Foreskin fibroblast (primary cell): ENCODE measurements at places on chromosomes 7 and 10.

GRCh38 chr10:22344781-22345300, 455 bp upstream of the SPAG6 start:
- no peak for DNase-seq

- DNase-seq = no peak
Observed at GRCh38 chr10:106816318-106817085, 348.0 kb downstream of the SORCS1 start.

GRCh38 chr7:80136261-80137055, 1.8 kb downstream of the GNAI1 start:
- no peak for DNase-seq

- DNase-seq = no peak
Observed at GRCh38 chr7:137441451-137441850, 97.9 kb upstream of the PTN start.

DNA sequence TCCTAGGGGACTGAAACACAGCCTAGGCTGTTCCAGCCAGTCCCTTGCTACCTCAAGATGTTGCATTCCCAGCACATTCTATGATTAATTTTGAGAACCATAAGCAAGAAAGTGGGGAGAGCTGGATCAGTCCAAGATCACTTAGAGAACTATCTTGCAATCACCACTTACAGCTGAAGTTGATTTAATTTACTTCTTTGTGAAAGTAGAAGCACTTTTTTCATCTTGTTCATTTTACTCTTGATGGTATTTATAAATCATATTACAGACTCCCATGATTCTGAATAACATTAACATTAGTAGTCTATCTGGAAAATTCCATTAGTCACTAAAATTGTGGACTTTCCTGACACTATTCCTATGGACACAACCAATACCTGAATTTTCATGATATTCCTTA, 118.5 kb downstream of the ETV1 start:
- DNase-seq = no peak

- DNase-seq = peak; percentile 6
Observed at GRCh38 chr10:57880446-57881227, 387.1 kb downstream of the IPMK start.

DNA sequence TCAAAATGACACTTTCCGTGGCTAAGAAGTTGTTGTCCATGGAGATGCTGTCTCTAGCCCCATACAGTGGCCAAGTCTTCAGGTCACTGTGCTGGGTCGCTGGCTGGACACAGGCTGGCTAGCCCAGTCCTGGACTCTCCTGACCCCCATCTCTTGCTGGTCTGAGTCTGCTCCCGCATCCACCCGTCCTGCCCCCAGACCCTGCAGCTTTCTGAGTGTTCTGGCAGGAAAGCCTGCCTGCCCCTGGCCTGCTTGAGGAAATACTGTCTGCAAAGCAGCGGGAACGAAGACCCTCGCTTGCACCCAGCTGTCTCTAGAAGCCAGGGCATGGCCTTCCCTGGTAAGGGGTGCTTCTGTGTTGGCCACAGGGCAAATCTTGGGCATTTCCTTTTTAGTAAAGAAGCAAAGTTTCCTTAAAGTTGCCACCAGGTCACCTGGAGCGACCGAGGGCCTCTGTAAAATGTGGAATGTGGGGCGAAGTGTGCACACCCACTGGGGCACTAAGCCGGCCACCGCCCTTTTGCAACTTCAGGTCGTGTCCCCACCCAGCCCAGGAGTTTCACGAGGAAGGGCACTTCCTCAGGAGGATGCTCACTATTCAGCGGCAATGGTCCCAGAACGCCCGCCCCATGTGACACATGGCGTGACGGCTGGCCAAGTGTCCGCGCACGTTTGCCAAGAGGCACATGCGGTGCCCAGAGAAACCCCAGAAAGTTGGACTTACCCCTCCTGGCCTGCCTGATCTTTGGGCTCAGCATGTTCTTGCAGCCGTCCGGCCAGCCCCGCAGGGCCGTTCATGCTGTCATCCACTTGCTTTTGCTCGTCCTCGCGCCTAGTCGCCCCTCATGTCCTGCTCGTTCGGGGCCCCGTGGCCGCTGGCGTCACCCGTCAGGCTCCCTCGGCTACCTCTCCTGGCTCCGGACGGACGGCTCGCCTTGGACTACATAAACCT, 558 bp downstream of the ARHGAP22 start:
- DNase-seq = peak; percentile 65

DNA sequence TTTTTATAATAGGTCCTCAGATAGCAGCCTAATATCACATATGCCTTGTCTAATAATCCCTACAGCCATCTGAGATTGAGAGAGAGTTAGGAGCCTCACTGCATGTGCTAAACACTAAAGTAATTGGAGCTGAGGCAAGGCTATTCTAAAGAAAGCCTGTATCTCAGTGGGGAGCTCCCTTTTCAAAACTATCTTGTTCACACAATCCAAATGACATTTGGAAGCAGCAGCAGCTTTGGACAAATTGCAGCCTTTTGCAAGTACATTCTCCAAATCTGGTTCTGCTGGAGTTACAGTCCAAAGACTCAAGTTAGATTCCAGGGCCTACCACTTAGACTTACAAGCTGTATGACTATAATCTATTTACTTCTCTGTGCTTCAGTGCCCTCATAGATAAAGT, 104.5 kb downstream of the MACC1 start:
- no peak for DNase-seq

GRCh38 chr7:157540020-157540419, 203.2 kb downstream of the DNAJB6 start:
- no peak for DNase-seq

DNA sequence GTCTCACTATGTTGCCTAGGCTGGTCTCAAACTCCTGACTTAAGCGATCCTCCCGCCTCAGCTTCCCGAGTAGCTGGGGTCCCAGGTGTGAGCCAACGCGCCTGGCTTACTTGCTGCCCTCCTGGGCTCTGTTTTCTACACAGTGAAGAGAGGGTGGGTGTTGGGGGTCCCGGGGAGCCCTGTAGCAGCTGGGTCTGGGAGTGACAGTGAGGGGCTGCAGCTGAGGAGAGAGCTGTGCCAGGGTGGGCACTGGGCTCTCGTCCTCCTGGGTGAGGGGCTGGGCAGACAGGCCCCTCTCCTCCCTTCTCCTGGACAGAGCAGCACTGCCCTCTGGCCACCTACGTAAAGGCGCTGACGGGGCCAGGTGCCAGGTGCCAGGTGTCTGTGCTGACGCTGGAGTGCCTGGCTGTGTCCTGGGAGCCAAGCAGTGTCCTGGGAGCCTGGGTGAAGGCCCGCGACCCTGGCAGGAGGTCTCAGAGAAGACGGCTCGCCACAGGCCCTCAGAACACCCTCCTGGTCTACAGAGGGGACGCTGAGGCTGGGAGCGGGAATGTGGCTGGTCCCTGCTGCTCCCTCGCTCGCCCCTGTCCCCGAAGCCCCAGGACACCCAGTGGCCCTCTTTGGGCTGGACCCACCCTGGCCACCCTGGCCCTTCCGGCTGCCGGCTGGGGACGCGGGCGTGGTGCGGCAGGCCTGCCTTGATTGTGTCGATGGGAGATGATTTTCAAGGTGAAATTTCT, 35.6 kb downstream of the UNCX start:
- no peak for DNase-seq

DNA sequence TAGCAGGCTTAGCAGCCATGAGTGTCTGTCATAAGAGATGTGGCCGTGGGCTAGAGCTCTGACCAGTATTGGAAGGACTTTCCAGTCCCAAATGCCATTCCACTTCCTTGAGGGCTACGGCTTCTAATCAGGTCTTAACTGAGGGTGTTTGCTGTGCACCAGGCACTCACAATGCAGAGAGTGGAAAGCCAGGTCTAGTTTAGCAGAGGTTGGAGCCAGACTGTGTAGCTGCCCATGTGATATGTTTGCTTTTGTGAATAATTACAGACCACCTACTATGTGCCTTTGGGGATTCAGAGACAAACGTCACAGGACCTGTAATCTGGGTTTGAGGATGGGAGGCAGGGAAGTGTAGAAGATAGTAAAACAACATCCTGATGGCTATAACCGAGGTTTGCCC, 79.8 kb downstream of the WDFY4 start:
- no peak for DNase-seq

GRCh38 chr10:26665080-26666048, 32.1 kb upstream of the PDSS1 start:
- no peak for DNase-seq

GRCh38 chr7:153193144-153193595, 433.6 kb downstream of the ACTR3B start:
- DNase-seq = no peak

DNA sequence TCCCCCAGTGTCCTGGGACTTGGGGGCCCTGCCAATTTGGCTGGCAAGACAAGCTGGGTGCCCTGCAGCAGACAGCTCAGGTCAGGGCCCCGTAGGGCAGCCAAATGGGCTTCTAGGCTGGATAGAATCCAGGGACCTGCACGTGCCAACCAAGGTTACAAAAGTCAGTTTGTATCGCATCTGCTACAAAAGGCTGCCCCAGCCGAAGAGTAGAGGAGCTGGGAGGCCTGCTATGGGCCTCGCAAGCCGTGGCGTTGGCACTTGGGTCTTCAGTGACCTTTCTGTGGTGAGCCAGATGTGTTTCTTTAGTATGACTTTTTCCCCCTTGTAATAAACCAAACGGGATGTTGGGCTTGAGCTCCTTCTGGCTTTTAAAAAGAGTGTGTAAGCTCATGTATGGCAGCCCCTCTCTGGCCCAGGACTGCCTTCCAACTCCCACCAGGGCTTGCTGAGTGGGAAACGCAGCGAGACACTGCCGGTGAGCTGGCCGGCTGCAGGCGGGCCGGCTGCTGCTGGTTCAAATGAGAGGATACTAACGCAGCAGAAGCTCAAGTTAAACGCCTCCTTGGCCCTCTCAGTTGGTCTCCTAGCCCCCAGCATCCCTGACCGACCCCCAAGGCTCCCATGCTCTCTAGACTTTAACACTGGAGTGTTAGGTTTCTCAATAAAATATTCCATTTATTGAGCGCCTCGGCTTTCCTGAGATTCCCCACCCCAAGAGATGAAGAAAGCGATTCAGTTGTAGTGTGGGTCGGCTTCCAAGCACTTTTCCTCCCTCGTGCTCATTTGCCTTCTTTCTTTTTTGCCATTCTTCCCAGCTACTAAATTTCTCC, 3.1 kb upstream of the HOXA10 start:
- peak; percentile 71 for DNase-seq

DNA sequence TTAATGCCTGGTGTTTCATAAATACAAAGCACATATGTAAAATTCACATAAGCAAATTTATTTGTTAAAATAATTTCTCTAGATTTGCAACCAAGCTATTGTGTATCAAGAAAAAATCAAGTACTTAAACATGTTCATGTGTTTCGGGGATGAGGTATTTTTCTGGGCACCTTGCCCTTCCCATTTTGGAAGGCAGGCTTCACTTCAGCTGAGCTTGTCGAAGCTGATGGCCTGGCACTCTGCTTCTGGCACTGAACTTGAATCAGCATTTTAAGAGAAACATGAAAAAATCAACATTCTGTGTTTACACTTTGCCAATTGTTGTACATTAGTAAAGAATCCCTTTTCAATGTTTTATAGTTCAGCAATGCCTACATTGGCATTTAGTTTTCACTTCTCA, 179.1 kb upstream of the STEAP4 start:
- no peak for DNase-seq

- no peak for DNase-seq
Observed at GRCh38 chr10:69317175-69317604, 38.9 kb downstream of the HK1 start.

DNA sequence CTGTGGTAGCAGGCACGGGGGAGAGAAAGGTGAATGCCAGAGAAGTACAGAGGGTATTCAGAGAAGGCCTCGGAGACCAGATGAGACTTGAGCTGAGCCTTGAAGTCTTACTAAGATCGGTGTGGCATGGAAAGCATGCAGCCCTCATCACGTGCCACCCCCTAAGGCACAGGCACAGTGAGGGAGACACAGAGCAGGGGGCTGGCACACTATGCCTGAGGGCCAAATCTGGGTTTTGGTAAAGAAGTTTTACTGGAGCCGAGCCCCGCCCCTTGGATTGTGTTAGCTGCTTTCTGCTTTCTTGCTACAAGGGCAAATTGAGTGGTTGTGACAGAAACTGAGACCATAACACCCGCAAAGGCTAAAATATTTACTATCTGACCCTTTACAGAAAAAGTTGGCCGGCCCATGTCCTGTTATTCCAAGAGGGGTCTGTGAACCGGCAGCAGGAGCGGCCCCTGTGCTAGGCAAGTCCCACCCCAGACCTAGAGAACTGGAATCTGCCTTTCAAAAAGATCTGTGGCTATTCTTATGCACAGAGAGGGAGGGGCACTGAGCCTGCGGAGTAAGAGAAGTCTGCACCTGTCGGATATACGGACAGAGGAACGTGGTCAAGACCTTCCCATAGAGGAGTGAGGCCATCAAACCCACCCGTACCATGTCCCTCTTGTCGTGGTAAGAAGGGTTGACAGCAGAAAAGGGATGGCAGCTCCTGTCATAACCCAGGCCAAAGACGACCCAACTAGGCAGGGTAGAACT, 109.3 kb upstream of the RHEB start:
- DNase-seq = no peak

DNA sequence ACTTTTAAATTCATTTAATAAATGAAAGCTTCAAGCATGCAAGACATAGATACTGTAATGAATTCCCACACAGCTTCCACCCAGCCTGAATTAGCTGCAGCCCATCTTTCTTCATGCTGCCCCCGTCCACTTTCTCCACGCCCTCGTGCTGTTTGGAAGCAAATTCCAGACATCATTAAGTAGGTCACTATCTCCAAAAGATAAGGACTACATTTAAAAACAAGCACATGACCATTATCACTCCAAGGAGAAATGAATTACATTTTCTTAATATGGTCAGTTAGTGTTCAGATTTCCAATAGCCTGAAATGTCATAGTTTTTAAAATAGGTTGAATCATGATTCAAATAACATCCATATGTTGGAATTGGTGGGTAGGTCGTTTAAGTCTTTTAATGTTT, 24.3 kb downstream of the LMTK2 start:
- no peak for DNase-seq

DNA sequence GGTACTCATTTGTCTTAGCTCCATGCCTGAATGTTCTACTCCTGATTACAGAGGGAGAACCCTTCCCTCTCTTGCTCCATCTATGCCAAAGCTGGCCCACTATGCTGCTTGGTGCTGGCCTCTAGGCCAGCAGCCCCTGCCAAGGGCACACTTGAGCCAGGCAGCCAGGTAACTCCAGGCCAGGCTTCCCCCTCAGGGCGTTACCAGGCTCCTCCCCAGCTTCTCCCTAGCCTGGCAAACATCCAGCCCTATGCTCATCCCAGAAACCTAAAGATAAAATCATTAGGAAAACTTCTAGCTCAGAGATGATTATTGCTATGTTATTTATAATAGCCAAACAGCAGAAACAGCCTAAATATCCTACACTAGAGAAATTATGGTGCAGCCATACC, 103.7 kb downstream of the KCNMA1 start:
- no peak for DNase-seq

DNA sequence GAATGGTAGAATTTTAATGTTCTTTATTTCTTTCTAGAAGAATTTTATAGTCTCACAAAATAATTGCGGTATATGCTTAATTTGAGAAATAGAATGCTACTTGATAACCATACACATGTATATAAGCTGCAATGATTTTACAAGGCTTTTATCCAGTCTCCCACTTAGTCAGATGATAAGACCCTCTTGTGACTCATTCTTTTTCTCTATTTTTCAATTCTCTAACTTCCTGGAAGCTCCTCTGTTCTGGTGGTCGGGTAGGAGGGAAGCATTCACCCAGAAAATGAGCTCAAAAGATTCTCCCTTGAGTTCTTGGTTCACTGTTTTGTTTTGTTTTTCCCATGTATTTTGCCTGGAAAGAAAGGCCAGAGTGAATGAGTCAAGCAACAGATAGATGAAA, 546.6 kb downstream of the INHBA start:
- no peak for DNase-seq

- no peak for DNase-seq
Observed at GRCh38 chr10:38209332-38209731, 115.2 kb downstream of the ZNF37A start.

- DNase-seq = peak; percentile 29
Observed at GRCh38 chr7:104908636-104909035, 105.4 kb upstream of the KMT2E start.

- no peak for DNase-seq
Observed at GRCh38 chr10:126393076-126393475, 4.8 kb upstream of the ADAM12 start.
